A172 (cell line): ENCODE measurements at places on chromosomes 2 and 18.

DNA sequence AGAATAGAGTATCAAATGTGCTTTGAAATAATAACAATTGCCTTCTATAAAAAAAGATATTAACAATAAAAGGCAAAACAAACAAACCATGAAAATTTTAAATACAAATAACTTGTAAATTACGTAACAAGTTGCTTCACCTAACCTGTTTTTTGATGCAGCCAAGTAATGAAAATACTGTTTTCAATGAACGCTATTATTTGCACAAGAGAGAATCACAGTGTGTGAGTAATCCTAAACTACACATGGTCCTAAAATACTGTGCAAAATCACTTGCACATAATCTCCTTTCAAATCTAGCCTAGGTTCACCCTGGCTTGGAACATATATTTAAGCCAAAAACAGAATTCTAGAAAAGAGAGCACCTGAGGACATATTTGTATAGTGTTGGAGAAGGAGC is 98.9 kb downstream of the CCDC148 start:
- no peak for DNase-seq

- peak; percentile 75 for DNase-seq
Observed at GRCh38 chr2:236679884-236680860, 110.5 kb downstream of the ACKR3 start.

- DNase-seq: no peak
Observed at GRCh38 chr2:10934308-10934978, 22.7 kb downstream of the KCNF1 start.

DNA sequence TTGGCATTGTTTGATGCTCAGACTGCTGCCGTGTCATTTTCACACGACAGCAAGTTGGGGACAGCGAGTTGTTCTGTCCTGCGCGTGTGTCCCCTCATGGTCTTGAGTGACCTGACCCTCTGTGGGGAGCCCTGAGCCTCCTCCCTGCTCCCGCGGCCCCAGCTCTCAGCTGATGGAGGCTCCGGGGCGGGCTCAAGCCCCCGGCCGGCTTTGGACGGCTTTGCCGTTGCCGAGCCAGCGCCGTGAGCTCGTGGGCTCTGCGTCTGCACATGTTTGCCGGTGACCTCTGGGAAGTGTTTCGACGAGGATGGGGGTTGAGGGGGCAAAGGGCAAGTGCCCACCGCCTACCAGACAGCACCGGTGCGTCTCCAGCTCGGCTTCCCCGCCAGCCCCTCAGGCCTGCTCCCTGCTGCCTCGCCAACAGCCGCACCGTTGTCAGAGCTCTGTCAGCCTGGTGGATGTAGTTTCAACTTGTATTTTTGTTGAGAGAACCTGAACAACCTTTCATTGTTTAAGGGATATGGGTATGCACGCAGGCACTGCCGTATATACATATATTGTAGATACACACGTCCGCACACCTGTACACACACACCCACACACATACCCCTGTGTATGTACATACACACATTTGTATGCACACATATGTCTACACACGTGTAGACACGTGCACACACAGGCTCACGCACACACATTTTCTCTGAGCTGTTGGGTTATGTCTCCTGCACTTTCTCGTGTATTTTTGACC is 13.7 kb downstream of the PDCD1 start:
- no peak for DNase-seq

DNA sequence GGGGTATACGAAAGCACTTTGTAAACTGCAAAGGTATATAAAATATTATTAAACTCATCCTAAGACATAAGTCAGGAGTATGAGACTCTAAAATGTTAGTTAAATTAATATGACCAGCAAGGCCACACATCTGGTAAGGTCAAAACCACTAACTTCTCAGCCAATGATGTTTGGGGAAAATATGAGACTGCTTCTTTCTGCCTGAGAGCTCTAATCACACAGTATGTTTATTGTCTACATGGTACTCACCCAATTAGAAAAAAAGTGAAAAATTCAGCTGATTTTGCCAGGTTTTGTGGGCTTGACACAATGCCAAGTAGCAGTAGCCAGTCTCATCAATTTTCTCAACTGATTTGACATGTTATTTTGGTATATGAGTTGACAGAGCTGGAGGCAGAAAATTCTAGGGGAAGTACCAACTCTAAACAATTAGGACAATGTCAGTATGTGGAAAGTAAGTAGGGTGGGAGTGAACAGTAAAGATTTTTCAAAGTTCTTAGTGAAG is 87.3 kb downstream of the ALK start:
- no peak for DNase-seq

- peak; percentile 28 for DNase-seq
Observed at GRCh38 chr18:40159141-40160017, 1795.7 kb upstream of the PIK3C3 start.

DNA sequence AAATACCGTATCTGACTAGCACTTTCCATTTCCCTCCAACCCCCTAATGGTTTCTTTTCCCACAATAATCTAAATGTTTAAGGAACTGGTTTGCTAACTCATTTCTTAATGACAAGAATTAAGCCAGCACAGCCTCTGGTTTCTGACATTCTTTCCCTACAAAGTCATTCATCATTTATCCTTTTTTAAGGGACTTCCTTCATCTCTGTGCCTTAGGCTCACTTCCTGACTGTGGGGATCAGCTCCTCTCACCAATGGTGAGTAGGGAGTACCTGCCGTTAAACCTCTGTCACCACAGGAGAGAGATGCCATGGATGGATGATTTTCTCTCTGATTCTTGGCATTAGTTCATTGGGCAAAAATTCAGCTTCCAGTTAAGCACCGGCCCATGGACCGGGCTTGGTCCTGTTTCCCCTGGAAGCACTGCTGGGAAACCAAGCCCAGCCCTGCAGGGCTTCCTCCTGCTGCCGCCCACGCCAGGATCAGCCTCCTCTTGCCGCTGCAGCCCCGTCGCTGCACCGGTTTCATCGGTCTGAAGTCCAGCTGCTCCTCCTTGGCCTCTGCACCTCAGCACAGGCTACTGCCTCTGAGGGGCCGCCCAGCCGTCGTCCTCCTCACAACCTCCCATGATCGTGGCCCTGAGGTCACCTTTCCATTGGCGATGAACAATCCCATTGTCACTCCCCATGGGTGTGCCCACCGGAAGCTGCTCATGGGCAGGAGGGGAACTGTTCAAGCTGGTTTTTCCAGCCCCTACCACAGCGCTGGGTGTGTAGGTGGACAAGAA is 64.0 kb upstream of the ZNF516 start:
- no peak for DNase-seq

GRCh38 chr2:207791579-207792243 is 22.0 kb upstream of the FZD5 start:
- DNase-seq: no peak

- DNase-seq: no peak
Observed at GRCh38 chr18:57811477-57812125, 8.5 kb upstream of the ATP8B1 start.

GRCh38 chr2:145110668-145111356 is 590.9 kb upstream of the ZEB2 start:
- peak; percentile 51 for DNase-seq

- DNase-seq: no peak
Observed at GRCh38 chr2:196594158-196594557, 45.4 kb upstream of the CCDC150 start.

DNA sequence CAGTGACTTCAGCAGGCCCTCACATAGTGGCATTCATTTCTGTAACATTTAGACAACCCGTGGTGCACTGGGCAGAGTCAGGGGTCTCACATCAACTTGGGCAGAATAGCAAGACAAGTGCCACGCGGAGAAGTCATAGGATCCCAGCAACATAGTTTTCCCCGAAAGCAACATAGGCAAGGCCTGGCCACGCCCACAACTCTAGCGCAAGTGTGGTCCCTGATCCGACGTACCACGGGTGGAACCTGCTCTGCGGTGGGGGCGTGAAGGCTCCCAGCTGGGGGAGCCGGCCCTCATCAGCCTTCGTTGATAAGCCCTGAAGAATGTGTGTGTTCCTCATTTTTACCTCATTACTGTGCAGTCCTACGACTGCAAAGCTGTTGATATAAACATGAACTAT is 261.2 kb downstream of the EIPR1 start:
- DNase-seq: no peak

DNA sequence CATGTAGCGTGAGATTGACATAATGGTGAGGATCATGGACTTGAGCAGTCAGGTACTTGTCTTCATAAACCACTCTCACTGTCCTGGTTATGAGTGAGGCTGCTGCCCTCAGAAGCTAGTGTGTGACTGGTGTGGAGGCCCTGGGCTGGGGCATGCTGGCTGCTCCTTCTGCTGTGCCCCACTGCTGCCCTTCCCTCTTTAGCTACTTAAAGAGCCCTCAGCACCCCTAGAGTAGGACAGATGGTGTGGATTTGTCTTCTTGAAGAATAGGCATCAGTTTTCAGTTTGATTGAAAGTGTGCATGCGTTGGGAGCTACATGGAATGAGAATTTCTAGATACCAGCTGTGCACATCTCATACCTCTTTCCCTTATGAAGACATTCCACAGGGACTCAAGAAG is 15.4 kb downstream of the CPLX4 start:
- DNase-seq: no peak

DNA sequence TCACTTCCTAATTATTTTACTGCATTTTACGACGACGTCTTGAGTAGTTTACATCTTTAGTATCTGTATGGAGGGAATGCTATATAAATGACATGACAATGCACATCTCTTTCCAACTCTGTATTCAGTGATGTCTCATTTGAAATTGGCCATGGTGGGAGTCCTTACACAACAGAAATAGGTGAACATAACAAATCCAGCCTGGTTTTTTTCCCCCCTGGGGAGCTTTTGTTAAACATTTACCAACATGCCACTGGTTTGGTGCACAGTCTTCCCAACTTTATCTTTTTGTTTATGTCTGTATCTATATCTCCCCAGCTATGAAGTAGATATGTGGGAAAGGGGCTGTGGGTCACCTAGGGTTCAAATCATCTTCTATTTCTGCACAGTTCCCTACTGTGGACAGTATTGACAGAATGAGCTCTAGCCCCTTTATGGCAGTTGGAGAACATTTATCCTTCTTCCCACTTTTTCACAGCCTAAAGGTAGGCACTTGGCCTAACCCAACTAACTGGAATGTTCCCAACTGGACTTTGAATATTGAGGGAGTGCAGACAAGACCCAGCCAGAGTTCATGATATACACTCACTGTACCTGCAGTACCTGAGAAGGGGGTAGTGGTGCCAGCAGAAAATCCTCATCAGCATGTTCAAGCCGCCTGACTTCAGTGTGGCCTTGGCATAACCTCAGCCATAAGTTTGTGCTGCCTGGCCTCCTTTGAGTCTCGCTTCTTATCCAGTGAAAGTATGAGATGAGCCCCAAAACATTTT is 5.7 kb upstream of the RTKN start:
- DNase-seq: no peak

- DNase-seq: no peak
Observed at GRCh38 chr18:46628206-46628605, 28.8 kb downstream of the LOXHD1 start.

DNA sequence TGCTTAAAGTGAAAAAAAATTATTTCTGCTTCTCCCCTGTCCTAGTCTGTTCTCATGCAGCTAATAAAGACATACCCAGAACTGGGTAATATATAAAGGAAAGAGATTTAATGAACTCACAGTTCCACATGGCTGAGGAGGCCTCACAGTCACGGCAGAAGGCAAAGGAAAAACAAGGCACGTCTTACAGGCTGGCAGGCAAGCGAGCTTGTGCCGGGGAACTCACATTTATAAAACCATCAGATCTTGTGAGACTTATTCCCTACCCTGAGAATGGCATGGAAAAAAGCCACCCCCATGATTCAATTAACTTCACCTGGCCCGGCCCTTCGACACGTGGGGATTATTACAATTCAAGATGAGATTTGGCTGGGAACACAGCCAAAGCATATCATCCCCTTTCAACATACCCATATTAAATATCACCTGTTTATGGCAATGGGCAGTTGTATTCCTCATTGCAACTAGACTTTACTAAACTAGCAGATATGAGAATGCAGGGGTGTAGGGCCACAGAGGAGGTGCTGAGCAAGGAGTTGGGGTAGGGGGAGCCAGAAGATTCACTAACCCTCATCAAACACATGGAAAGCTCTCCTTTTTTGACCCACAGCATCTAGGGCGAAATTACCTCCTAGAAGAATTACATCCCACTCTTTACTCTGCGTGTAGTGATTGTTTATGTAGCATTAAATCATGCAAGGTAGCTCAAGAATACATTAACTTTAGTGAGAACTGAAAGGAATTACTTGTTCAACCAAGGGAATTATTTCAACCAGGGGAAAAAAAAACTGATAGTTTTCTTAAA is 183.3 kb upstream of the DOK6 start:
- no peak for DNase-seq

GRCh38 chr2:69168144-69168813 is 155.3 kb downstream of the ANTXR1 start:
- DNase-seq: no peak

- DNase-seq: no peak
Observed at GRCh38 chr2:107361751-107362381, 464.8 kb upstream of the RGPD4 start.

DNA sequence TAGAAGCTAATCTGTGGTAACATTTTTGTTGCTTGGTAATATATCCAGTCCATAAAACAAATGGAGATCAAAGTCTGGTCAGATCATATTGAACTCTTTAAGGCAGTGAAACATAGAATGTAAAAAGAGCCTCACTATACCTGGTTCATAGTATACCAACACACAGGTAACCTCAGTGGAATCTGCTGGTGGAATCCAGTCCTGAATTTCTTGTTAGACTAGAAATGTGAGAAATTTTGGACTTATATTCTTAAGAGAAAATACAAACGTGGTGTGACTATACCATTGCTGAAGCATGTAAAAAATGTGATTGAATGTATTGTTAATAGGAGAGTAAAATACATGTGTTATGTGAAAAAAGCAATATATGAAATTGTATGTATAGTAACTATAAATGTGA is 46.1 kb upstream of the GRHL1 start:
- no peak for DNase-seq

GRCh38 chr2:190339394-190339793 is 4.0 kb upstream of the INPP1 start:
- DNase-seq: no peak

GRCh38 chr18:57425096-57425495 is 10.1 kb upstream of the ONECUT2 start:
- no peak for DNase-seq

- DNase-seq: no peak
Observed at GRCh38 chr2:183022711-183023110, 15.5 kb downstream of the NCKAP1 start.

- DNase-seq: no peak
Observed at GRCh38 chr18:77136871-77137665, 4.5 kb upstream of the MBP start.

- DNase-seq: no peak
Observed at GRCh38 chr2:241563031-241563507, 4.5 kb downstream of the BOK start.

GRCh38 chr2:66189553-66189952 is 245.4 kb upstream of the MEIS1 start:
- no peak for DNase-seq

- DNase-seq: peak; percentile 98
Observed at GRCh38 chr2:45024600-45025291, 15.5 kb upstream of the SIX2 start.

DNA sequence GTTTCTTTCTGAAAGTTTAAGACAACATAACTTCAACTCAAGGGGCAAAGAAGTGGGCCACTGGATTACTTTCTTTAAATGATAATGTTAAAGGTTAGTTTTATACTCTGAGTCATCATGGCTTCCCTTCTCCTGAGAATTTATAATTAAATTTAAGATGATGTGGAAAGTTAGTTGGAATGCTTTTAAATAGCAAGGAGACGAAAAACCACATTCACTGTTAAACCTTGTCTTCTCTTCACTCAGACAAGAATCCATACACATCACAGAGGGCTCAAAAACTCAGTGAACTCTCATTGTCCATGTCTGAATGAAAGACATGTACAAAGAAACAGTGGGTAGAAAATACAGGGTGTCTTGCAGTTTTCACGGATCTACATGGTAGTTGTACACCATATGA is 65.6 kb downstream of the COL5A2 start:
- no peak for DNase-seq
